Activated CD4-positive, alpha-beta T cell treated with anti-CD3 and anti-CD28 coated beads for 24 hours (primary cell): ENCODE measurements at places on chromosomes 7 and 10.

- DNase-seq = no peak
Observed at GRCh38 chr7:140036224-140036962, 26.4 kb downstream of the PARP12 start.

DNA sequence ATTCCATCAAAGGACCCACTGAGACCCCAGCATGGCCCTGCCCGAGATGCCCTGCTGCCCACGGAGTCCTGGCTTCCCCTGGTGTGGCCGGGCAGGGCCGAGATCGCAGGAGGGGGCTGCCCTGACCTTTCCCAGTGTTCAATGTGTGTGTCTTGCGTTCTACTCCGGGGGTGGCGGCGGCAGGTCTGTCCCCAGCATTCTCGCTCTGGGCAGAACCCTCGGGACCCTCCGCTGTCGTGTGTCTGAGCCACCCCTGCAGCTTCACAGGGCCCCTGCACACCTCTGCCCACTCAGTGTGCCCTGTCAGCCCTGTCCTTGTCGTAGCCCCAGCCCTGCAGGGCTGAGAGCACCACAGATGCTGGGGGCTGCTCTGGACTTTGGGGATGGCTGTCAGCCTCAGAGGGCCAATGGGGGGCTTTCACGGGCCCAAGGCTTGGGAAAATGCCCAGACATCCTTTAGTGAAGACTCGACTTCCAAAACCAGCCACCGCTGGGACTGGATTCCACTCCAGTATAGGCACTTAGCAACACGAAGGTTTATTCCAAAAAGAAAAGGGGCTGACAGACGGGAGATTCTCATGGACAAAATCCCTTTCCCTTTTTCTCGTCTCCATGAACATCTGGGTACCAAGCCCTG lies 30.0 kb upstream of the KNDC1 start:
- no peak for DNase-seq

- no peak for DNase-seq
Observed at GRCh38 chr7:105691082-105691679, 109.9 kb upstream of the EFCAB10 start.

DNA sequence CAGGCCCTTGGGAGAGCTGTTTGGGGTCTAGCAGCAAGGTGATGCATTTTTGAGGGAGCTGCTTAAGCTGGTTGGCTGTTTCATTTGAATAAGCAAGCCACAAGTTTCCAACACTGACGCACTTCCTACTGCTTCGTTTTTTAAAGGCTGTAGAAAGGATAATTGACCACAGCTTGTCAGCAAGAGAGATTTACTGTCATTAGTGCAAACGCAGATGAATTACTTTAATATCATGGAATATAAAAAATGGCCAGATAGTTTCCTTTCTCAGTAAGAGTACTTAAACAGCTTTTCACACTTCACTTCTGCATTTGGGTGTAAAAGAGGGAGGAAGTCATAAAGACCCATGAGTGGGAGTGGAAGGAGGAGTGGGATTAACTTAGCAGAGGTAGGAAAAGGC lies 61.5 kb downstream of the FZD1 start:
- no peak for DNase-seq

- no peak for DNase-seq
Observed at GRCh38 chr7:131835141-131835540, 278.7 kb upstream of the PODXL start.

GRCh38 chr10:60735244-60735643 lies 43.0 kb upstream of the CDK1 start:
- no peak for DNase-seq

DNA sequence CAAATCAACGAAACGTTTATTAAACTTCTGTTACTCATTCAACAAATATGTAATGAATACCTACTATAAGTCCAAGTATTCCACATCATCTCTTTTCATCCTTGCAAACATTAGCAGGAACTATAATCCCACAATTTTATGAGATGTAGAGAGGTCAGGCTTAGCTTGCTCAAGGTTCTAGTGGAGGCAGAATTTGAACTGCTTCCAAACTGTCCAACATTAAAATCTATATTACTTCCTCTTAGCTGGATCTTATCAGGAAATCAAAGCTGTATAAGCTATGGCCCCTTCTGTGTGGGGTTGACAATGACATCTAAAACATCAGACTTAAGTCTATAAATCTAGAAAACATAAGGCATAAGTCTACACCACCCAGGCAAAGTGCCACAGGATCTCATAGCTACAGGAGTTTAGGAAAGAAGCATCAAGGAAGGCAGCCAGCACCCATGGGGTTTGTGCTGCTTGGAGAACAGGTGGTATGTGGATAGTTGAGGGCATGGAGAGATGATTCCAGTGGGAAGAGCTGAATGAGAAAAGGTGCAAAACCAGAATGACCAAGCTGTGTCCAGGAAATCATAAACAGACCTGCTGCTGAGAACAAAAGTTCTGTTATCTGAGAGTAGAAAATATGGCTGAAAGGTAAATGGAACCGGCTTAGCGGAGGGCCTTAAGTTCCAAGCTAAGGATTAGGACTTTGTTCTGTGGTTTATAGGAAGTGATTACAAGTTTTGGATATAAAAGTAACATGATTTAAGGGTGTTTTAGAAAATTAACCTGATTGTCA lies 34.5 kb downstream of the PAPSS2 start:
- no peak for DNase-seq

- DNase-seq = peak; percentile 25
Observed at GRCh38 chr7:143299840-143300239, 11.7 kb downstream of the CASP2 start.

DNA sequence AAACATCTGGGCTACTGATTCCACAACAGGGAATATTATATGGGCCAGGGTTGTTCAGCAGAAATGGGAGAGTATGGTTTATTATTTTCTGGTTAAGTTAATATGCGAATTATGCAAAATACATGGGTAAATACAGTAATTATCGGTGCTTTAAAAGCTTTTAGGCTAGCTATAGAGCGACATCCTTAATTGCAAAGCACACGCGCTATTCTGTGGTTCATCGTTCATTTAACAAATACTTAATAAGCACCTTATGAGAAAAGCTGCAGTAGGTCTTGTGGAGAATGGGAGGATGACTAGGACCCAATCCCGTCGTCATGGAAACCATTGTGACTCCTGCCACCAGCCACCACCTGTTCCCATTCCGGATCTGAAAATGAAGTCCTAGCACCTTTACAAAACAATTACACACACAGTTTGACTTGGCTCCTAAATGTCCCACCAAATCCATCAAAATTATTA lies 623 bp upstream of the CEP41 start:
- DNase-seq = no peak
